ENCODE measurements at places on chromosomes 1 and 21.

GRCh38 chr1:201891451-201892045 is 2.9 kb downstream of the SHISA4 start:
- DNase-seq: no peak

- DNase-seq: no peak
These were observed 3.7 kb upstream of the TEKT2 start for GRCh38 chr1:36080236-36080635.

DNA sequence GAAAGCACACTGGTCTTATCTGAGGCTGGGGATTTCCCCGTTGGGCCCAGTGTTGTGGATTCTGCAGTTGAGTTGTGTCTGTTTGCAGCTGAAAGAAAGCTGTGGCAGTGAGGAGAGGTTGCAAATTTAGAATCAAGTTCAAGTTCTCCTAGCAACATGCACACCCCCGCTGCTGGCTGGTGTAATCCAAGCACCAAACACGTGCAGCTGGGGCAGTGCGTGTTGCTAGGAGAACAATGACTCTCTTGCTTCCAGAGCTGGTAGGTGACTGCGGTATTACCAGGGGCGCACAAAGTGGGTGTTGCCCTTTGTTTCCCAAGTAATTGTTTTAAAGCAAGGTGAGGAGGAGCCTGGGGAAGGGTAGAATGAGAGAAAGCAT is 91.5 kb downstream of the IER5 start:
- DNase-seq: no peak

DNA sequence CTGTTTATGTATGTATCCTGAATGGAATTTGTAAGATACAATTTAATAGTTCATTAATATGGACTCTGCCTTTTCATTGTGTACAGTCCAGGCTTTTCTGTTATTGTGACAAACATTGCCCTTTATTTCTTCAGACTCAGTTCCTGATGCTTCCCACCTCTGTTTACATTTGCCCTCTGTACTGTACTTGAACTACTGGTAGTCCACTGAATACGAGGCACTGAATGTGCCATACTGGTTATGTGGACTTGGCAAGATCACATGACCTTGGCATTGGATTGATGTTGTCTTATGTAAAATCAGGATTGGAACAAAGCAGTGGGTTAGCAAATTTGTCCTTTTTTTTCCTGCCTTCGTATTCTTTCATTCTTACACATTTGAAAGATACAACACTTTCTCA is 27.8 kb downstream of the RALGPS2 start:
- DNase-seq: no peak

GRCh38 chr21:29168891-29169315 is 38.5 kb downstream of the MAP3K7CL start:
- no peak for DNase-seq
